ENCODE measurements at places on chromosomes 5 and 9. TPM values are rescaled to one million over a fixed set of nuclear protein-coding genes. Genes with fewer than 3 reads are reported as not detected.

The PITX1 gene
- total RNA-seq: 0.43 TPM

DNA sequence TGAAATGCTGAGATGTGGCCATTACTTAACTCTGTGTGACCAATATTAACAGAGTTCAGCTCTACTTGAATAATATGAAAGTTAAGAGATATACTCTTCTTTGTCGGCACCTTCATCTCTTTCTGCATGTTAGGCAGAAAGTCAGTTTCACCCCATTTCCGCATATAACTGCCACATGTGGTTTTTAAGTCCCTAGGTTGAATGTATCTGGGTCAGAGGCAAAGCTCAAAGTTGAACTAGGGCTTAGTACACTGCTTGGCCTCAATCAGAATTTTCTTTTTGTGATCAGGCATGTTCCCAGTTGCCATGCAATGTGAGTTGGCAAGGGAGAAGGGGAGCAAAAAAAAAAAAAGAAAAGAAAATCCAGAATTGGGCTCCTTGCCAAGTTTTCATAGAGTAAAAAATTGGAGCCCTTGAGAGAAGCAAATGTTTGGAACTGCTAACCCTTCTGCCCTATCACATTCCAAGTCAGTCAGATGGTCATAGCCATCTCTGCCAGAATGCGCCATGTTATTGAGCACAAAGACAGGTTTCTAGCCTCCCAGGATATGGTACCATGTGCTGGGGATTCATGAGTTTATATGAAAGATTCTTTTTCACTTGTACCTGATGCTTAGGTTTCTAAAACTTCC is 251.2 kb upstream of the RORB start:
- DNase-seq: no peak

- DNase-seq: no peak
Observed at GRCh38 chr9:85645909-85646627, 95.7 kb downstream of the AGTPBP1 start.

GRCh38 chr5:141356950-141357349 is 2.1 kb downstream of the PCDHGA4 start:
- no peak for DNase-seq

The MYMK gene
- total RNA-seq: not detected

The FOXD4L3 gene
- total RNA-seq: not detected

GRCh38 chr5:138829341-138829740 is 45.8 kb downstream of the LRRTM2 start:
- no peak for DNase-seq

DNA sequence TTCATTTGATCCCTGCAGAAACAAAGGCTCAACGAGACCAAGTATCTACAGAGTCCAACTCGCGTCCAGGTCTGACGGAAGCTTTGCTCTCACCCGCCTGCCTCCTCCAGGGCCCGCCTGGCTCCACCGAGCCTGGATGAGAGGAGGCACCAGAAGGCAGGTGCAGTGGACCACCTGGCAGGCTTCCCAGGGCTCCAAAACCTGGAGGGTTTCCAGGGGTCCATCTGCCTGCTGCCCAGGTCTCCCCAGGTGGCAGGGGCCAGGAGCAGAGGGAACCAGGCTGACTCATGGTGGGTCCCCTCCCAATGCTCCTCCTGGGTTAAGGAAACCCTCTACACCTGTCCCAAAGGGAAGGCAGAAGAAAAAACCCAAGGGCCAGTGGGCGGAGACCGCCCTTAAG is 59.5 kb downstream of the VAV2 start:
- DNase-seq: no peak

The TRIM41 gene
- 38.3 TPM for total RNA-seq

GRCh38 chr9:136172412-136173079 is 32.4 kb downstream of the LHX3 start:
- DNase-seq: no peak

The SLC6A7 gene
- total RNA-seq: not detected

DNA sequence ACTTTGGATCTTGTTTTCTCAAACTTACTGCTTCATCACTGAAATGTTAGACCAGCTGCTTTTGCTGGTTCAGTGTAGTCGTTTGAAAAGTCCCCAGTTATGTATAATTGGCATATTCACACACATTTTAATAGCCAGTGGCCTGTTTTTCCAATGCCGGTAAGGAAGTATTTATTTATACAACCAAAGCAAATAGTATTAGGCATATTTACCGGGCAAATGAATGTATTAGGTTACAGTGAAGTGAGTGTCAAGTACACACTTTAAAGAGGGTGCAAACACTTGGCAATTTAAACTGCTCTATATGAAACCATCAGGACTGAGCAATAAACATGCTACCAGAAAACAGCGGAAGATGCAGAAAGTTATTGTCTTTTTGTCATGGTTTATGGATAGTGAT is 242.9 kb downstream of the MCTP1 start:
- no peak for DNase-seq

DNA sequence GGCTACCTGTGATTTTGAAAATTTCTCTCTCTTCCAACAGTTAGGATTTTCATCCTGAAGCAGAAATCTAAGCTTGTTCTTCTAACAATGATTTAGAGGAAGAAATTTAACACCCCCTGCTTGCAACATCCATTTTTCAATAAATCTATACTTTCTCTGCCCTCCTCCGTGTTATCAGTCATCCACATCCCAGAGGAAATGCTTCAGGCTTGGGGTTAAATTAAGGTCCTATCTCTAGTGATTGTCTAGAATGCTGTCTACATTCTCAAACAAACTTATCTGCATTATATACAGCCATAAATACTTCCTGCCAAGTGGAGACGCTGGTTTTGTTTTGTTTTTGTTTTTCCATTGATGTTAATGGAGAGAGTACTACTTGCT is 371.0 kb downstream of the CSNK1G3 start:
- DNase-seq: no peak

DNA sequence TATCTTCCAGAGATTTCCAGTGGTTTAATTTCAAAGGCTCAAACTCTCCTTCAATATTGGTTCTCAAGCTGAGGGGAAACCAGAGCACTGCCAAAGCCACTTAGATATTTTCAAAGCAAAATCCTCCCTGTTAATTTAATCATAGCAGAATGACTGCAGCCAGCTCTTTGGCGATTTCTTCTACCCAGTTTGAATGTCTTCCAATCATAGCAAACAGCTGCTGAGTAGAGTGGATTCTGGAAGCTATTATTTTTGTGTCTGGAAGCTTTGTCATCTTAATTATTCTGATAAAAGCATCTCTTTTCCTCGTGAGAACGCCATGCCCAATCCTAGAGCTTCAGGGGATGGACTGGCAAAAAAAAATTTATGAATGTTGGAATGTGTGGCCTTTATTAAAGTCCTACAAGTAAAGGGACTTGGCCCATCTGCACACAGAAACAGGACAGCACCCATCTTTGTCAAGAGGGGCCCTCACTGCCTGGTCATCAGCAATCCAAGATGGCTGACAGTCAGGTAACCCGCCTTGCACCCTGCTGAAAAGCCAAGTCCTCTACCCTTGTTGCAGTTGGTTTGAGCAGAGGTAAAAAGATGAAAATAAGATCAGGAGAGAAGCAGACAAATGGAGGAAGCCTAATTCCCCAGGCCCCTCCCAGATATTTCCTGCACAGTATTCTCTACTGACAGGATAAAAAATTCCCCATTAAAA is 125.1 kb downstream of the SUSD1 start:
- no peak for DNase-seq

The SOX30 gene
- 0.08 TPM for total RNA-seq

The NUTM2G gene
- not detected for total RNA-seq

The GABRA1 gene
- total RNA-seq: not detected

DNA sequence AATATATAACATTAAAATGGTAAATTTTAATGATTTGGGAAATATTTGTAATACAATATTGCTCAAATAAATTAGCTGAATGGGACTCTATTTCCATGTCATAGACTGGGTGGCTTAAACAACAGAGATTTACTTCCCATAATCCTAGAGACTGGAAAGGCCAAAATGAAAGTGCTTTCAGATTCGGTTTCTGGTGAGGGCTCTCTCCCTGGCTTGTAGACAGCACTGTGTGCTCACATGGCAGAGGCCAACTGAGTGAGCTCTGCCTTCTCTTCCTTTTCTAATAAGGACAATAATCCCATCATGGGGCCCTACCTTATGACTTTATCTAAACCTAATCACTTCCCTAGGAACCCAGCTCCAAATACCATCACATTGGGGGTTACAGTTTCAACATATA is 196.2 kb downstream of the MARCHF11 start:
- DNase-seq: no peak

DNA sequence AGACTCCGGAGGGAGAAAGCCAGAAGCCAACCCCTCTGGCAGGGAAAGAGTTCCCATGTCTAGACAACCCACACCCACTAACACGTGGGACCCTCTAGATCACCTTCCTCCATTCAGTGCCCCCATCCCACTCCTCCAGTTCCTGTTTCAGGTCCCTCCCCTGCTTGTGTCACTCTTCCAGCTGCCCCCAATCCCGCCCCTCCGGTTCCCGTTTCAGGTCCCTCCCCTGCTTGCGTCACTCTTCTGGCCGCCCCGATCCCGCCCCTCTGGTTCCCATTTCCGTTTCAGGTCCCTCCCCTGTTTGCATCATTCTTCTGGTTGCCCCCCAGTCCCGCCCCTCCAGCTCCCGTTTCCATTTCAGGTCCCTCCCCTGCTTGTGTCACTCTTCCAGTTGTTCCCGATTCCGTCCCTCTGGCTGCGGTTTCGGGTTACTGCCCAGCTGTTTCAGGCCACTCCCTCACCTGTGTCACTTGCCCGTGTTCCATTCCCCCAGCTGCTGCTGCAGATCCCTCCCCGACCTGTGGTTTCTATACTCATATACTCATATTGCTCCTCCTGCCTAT is 64.8 kb upstream of the RANBP6 start:
- DNase-seq: peak; percentile 70

GRCh38 chr5:38961691-38962090 is 112.5 kb downstream of the RICTOR start:
- no peak for DNase-seq

DNA sequence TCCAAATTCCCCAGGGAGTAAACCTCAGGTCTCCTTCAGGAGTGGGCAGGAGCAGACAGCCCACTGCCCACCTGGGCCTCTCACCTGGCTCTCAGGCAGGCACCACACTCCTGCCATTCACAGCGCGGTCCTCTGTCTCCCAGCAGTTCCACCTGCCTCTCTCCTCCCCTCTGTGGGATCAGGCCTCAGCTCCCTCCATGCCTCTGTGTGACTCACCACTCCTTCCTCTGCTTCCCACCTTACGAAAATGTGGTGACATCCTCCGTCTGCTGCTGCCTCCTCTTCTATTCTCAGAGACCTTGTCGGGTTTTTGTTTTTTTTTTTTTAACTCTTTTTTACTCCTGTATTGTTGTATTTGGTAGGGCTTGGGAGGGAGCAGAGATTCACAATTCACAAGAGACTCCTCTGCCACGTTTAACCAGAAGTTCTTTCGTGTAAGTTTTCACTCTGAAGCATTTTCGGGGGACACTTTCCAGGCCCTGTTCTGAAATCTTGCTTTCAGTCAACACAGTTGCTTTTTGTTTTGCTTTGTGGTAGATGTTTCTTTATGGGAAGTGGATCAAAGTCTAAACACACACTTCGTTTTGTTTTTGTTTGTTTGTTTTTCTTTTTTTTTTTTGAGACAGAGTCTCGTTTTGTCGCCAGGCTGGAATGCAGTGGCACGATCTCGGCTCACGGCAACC is 21.1 kb upstream of the CDKN2AIPNL start:
- DNase-seq: no peak

All from activated T-cell treated with anti-CD3 and anti-CD28 coated beads, Interleukin-2, amount 50 U/mL, for 4 hours (primary cell).